Activated T-cell treated with anti-CD3 and anti-CD28 coated beads, Interleukin-2, amount 50 U/mL, for 24 hours (primary cell): ENCODE measurements at places on chromosomes 1 and 21.

DNA sequence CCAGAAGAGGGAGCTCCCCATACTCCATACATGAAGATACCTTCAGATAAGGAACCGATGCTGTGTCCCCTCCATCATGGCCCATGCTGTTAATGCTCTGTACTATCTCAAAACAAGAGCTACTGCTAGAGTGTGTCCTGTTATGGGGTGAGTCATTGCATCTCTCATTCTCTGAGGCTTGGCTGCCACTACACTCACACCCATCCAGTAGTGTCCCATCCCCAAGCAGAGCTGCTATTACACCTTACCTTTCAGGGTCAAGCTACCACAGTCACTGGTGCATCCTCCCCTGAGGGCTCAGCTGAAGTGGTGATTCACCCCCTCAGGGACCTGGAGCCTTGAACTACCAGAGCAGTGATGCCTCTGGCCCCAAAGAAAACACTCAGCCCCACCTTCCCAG is 198.5 kb downstream of the PLA2G4A start:
- DNase-seq = no peak

GRCh38 chr1:41656068-41656467 is 171.6 kb upstream of the EDN2 start:
- DNase-seq = peak; percentile 28

DNA sequence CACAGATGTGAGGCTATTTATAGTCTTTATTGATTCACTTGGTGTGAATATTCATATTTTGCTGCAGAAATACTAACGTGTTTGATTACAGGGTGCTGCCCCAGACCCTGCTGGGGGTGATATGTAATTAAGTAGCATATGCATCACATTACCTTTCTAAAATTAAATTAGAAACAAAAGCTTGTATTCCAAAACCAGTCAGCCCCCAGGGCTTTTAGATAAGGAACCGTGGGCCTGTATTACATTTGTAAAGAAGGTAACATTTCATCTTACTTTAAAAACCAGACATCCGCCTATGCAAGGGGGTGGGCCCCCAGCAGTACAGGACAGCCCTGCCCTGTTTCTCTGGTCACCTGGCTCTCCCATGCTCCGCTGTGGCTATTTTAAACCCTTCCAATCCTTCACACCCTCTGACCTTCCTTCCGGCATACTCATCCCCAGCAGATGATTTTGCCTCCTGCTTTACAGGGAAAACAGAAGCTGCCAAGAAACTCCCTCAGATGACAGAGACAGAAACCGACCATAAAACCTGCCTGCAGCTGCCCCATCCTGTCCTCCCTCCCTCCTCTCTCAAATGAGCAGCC is 22.0 kb upstream of the KCNC4 start:
- no peak for DNase-seq

GRCh38 chr1:17615157-17615556 is 75.7 kb downstream of the ARHGEF10L start:
- no peak for DNase-seq

DNA sequence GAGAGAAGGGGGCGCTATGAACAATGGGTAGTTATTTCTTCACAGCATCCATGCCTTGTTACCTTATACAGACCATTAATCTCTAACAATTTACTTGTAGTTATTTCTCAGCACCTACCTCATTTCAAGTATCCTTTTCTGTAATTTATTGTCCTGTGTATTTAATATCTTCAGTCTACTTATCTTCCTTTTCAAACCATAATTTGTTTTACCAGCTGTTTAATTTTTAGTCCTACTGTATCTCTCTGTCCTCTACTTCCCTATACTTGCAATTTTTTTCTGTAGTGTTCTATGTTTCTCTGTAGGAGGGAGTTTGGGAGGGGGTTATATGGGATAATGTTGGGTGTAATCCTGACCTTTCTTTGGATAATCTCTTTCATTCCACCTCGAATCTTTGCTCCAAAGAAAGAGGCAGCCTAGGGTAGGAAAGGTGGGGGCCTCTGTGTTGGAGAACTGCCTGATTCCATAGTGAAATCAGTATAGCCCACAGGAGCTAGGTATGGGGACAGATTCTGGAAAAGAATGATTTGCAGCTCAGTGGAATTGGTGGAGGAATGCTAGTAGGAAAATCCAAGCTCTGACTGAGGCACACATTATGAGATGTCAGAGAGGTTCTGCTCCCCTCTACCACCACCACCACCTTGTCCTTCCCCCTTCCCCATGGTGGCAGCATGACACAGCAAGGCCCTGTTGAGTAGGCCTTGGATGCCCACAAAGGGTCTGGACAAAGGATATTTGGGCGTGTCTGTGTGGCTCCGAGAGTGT is 642 bp downstream of the MLLT11 start:
- no peak for DNase-seq
